MG63 (cell line): ENCODE measurements at places on chromosomes 16 and 17.
A peak's percentile ranks its signal among the peaks of the same experiment; 100 is the strongest.

DNA sequence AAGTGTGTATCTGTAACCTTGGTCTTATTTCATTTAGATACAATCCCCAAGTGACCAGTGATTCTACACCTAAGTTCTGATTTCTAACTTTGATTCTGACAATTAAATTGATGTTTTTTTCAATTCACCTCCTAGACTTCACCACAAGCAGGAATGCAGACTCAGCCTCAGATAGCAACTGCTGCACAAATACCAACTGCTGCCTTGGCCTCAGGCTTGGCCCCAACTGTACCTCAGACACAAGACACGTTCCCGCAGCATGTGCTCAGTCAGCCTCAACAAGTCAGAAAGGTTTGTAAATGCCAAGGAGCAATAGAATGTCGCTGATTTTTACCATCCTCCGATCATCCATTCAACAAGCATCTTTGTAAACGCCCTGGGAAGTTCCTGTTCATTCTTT, 177.7 kb downstream of the MRTFB start:
- DNase-seq, result no peak

GRCh38 chr16:10181196-10182162, 749 bp downstream of the GRIN2A start:
- DNase-seq, result peak; percentile 68

DNA sequence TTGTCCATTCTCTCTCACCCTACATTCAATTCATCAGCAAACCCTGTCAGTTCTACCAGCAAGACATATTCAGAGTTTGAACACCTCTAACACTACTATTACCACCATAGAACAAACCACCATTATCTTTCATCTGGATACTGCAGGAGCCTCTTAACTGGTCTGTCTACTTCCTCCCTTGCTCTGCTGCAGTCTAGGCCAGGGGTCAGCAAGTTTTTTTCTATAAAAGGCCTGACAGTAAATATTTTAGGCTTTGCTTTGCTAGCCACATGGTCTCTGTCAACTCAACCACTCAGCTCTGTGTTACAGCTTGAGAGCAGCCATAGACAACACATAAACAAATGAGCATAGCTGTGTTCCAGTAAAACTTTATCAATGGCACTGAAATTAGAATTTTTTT, 13.8 kb downstream of the KCTD19 start:
- DNase-seq, result no peak

- no peak for DNase-seq
Measured at GRCh38 chr16:57017251-57017650, 27.9 kb downstream of the NLRC5 start.

DNA sequence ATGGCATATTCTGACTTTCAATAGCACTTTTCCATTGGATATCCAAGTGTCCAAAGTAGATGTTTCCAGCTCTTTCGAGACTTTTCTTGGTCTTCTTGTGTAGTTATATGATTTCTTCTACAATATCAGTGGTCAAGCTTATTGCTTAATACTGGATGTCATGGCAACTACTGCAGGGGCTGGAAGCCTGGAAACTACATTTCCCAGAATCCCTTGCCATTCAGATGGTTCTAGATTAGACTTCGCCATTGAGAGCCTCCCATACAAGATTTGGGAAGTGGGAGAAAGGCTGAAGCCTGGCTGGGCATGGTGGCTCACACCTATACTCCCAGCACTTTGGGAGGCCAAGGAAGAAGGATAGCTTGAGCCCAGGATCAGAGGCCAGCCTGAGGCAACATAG, 153.6 kb downstream of the C16orf95 start:
- no peak for DNase-seq

DNA sequence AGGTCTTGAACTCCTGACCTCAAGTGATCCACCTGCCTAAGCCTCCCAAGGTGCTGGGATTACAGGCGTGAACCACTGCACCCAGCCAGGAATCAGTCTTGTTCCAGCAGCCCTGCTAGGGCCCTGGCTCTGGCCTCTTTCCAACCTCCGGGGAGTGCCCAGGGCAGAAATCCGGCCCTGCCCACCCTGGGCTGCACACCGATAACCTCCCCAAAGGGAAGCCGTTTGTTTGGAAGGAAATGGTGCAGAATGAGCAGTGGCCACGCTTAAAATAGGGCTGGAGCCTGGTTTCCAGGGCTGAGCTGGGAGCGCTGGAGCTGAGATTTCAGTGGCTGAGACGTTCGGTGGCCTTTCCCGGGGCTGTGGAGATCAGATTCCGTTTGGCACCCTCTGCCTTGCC, 17.8 kb upstream of the EMP2 start:
- DNase-seq, result no peak

DNA sequence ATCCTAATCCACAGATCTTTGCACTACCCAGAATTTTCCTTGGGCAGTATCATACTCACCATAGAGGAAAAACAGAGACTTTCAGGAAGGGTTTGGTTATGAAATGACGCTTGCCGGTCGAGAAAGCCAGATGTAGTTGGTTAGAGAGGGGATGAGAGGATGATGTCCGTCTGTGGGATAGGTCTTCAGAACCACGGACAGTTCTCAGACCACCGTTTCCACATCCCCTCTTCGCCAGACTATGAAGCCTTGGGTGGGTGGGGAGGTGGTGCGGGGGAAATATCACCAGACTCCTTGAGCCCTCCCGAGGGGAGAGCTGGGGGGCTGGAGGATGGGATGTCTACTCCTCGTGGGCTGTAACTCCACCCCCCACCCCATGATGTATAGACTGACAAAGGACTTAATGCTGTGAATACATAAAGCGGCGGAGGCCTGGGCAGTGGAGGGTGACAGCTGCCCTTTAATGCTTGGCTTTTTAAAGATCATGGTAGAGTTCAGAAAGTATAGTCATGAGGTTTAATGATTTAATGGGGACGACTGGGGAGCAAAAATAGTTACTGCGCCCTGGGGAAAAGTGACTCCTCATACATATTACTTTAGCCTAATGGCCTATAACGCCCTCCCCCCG, 96.6 kb downstream of the MRM1 start:
- DNase-seq, result no peak

DNA sequence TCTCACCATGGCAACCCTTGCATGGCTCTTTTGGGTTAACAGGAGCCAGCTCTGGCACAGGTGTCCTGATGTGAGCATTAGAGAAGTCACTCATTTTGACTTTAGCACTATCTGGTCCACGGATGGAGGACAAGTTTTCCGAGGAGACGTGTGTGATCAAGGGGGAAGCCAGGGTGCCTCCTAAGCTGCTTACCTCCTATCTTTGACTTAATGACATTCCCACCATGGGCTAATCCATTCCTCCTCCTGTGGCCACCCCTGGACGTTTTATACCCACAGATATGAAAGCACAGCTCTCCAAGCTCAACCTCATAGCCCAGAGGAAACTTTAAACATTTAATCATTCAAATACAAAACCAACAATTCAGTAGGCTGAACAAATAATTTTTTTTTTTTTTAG, 18.8 kb downstream of the MPP2 start:
- no peak for DNase-seq

- no peak for DNase-seq
Measured at GRCh38 chr17:3553419-3554401, 3.9 kb downstream of the TRPV3 start.

DNA sequence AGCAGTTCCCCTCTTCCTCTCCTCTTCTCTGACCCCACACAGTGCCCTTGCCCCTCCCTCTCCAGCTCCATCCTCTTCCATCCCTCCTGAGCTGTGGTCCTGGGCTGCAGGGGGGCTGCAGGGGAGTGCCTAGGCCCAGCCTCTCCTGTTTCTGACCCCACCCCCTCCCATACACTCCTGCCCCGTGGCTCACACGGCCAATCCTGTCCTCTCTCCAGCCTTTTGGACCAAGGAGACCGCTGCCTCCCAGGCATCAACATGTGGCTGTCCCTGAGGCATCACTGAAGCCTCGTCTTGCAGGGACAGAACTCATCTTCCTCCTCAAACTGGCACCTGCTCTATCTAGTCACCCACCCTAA, 6.7 kb downstream of the CLUH start:
- no peak for DNase-seq

DNA sequence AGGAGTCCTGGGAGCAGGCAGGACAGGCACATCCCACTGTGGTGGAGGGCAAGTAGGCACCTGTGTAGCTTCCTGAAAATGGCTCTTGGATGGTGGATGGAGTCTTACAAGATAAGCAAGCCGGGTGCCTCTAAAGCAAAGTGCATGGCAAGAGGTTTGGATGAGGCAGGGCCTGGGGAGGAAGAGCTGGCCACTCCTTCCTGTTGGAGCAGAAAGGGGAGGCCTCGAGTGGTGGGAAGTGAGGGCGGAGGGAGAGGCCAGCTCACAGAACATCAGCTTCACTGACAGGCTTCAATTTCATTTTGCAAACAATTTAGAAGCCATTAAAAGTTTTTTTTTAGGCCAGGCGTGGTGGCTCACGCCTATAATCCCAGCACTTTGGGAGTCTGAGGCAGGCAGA, 31.0 kb downstream of the CD300A start:
- no peak for DNase-seq

GRCh38 chr16:50697881-50698767, 4.7 kb downstream of the NOD2 start:
- no peak for DNase-seq

- no peak for DNase-seq
Measured at GRCh38 chr17:57809879-57810278, 40.0 kb downstream of the MRPS23 start.
